ENCODE measurements at places on chromosomes 2 and 18.

- no peak for DNase-seq
Observed at GRCh38 chr2:128421286-128421685, 102.6 kb upstream of the HS6ST1 start.

DNA sequence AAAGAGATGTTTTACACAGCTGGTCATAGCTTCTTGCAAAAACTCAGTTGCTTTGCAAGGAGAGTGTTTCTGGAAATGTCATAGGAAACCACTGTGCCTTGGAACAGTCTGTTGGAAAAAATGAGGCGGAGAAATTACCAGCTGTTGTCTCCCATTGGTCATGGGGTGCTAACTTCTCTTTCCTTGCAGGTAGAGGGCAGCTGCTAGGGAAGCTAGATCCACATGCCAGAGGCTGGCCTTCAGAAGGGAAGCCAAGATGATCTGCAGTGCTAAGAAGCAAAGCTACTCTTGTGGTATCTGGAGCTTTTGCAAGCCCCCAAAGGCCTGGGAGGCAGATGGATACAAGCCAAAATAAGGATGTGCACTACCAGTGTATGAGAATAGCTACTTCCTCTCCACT, 34.8 kb upstream of the LAMA1 start:
- no peak for DNase-seq

- no peak for DNase-seq
Observed at GRCh38 chr18:73952296-73952946, 195.2 kb downstream of the FBXO15 start.

DNA sequence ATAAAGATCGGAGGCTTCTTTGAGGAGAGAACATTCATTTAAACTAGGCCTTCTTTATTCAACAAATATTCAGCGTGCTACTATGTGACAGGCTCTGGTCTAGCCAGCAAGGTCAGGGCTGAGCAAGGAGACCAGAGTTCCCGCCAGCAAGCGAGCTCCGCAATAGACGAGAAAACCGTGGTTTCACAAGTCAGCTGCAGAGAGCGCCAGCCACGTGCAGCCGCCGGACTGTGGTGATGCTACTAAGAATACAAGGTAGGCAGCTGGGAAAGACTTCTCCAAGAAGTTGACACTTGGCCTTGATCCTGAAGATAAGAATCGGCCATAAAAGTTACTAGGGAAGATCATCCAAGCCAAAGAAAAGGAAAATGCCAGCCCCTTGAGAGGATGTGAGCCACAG, 533.7 kb upstream of the SALL3 start:
- no peak for DNase-seq
